ENCODE measurements at places on chromosomes 3 and 15.

- DNase-seq = no peak
These were observed 45.0 kb upstream of the CD96 start for GRCh38 chr3:111496894-111497559.

DNA sequence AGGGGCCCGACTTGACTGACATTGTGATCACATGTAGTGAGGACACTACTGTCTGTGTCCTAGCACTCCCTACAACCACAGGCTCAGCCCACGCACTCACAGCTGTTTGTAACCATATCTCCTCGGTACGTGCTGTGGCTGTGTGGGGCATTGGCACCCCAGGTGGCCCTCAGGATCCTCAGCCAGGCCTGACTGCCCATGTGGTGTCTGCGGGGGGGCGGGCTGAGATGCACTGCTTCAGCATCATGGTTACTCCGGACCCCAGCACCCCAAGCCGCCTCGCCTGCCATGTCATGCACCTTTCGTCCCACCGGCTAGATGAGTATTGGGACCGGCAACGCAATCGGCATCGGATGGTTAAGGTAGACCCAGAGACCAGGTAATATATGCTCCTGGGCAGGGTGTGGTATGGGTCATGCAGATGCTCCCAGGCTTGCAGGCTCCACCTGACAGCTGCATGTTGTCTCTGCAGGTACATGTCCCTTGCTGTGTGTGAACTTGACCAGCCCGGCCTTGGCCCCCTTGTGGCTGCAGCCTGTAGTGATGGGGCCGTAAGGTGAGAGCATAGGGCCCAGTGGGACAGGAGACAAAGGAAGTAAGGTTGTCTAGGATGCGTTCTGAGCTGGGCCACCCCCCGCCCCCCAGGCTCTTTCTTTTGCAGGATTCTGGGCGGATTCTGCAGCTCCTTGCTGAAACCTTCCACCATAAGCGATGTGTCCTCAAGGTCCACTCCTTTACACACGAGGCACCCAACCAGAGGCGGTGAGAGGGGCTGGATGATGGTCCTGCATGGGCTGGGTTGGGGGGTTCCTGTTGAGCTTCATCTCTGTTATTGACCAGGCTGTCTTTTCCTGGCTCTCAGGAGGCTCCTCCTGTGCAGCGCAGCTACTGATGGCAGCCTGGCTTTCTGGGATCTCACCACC lies 4.4 kb downstream of the DALRD3 start:
- no peak for DNase-seq

DNA sequence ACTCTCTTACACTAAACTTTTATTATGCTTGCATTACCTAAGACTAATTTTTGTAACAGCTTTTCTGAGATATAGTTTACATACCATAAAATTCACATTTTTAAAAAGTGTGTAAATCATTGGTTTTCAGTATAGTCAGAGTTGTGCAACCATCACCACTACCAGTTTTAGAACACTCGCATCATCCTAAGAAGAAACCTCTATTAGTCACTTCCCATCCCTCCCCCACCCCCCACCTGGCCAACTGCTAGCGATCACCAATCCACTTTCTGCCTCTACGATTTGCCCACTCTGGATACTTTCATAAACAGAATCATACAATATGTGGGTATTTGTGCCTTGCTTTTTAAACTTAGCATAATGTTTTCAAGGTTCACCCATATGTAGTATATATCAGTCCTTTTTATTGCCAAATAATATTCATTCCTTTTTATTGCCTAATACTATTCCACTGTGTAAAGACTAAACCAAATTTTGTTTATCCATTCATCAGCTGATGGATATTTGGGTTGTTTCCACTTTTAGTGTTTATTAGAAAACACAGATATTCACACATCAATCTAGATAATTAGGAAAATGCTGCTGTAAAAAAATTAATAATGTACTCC lies 23.0 kb downstream of the UBP1 start:
- no peak for DNase-seq

GRCh38 chr3:183551930-183552329 lies 3.6 kb downstream of the KLHL6 start:
- DNase-seq = no peak

DNA sequence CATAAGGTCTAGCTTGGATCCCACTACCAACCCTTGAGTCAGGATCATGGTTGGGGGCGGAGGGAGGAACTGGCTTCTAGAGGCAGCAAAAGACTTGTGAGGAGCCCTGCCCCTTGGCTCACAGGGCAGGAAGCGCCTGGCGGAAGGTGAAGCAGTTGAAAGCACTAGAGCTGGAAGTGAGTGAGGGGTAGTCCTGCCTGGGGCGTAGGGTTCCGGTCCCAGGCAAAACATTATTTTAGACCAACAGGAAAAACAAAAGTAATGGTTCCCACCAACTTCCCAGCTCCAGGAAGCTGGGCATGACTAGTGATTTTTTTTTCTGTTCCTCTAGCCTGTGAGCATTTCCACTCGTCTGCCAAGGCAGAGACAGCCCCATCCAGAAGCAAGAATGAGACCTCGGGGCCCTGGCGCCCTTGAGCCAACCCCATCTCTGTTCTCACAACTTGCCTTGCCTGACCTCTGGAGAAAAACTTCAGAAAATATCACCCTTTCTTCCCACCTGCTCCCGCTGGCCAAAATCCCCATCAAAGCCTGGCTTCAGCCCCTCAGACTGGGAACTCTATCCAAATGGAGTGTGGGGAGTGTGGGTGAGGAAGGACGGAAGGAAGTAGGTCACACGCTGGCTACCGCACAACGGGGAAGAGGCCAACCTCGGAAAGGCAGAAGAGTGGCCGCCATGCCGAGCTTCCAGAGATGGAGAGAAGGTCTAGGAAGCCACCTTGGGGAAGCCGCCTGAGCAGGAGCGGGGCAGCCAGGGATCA lies 57.5 kb downstream of the RBPMS2 start:
- DNase-seq = no peak

- DNase-seq = no peak
These were observed 759 bp upstream of the ARID3B start for GRCh38 chr15:74540161-74540760.

- DNase-seq = no peak
These were observed 45.8 kb downstream of the CDC25A start for GRCh38 chr3:48142316-48142870.

GRCh38 chr3:189186101-189186500 lies 14.3 kb downstream of the TPRG1 start:
- peak; percentile 25 for DNase-seq

GRCh38 chr15:40128766-40129660 lies 20.3 kb upstream of the BMF start:
- no peak for DNase-seq

GRCh38 chr3:188280627-188281026 lies 126.7 kb downstream of the LPP start:
- no peak for DNase-seq

DNA sequence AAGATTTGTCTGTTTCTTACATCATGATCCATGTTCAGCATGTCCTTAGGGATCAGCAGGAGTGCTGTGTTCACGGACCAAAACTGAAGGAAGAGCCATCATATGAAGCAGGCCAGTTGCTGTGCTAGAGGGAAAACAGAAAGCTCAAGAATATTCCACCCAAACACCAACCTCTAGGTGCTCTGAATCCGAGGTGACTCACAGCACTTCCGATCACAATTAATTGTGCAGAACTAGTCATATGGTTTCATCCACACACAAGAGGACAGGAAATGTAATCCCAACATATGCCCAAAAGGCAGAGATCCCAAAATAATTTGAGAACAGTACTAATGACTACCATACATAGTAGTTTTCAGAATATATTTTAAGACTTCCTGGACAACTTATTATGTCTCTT lies 257.9 kb upstream of the KCNH8 start:
- DNase-seq = no peak

DNA sequence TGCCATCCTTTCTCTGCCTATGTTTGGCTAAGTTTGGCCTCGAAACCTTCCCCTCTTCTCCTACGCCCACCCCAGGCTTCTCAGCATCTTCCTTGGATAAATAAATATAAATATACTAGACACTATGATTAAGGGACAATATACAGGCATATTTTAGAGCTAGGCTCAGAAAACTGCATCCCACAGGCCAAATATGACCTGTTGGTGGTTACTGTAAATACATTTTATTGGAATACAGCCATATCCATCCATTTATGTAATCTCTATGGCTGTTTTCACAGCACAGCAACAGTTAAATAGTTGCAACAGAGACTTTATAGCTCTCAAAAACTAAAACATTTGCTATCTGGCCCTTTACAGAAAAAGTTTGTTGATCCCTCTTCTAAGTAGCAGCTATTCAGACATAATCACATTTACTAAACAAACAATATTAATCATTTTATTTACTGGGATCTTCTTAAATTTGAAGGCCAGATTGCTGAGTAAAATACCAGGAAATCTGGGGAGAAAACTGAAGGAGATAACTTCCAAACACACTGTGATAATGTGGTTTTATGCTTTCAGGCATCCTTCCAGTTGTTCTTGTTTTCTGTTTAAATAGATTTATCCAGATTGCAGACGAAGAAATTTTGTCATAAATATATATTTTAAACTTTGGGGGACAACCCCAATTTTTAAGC lies 269.7 kb upstream of the THRB start:
- no peak for DNase-seq

DNA sequence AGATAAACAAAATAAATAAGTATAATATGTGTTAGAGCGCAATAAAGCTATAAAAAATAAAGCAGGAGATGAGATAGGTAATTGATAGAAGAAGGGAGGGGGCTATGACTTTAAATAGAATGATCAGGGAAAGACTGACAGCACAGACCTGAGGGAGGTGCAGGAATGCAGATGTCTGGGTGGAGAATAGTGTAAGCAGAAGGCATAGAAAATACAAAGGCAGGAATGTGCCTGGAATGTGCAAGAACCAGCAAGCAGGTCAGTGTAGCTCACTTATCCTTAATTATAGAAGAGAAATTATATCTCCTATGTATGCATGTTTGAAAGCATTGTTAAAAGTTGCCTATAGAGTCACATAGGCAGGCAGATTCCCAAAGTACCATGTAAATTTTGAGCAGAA lies 239.4 kb upstream of the SOX14 start:
- DNase-seq = no peak

- DNase-seq = no peak
These were observed 296.8 kb downstream of the WDR72 start for GRCh38 chr15:53462651-53463050.
